Amygdala (tissue), 56 donors: ENCODE measurements at places on chromosomes 12 and 14.

DNA sequence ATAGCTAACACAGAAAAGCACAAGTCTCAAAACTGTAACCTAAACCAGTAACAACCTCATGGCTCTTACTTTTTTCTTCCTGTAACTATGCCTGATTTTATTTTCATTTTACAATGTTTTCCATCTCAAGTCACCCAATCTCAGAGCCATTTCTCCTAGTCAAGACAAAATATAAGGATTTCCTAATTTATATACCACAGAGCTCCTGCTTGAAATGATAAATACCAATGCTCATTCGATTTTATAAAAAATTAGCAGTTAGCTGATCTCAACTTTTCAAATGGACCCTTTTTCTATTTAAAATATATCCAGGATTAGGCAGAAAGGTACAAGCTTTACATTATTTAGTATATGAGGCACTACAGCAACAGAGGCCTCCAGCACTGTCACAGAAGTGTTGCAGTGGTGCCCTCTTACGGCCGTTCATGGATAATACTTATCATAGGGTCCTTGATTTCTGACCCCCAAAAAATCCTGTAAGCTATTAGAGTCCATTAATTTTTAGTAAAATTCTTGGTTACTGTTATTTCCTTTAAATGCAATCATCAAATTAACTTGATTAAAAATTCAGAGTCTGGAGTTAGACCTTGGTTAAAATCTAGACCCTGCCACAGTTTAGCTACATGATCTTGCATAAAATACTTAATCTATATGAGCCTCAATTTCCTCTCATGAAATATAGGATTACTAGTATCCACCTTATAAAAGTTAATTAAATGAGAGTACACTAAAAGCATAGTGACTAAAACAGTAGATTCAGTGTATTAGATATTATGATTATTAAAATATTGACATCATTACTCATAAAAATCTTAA is 68.3 kb downstream of the SEC23A start:
- peak; percentile 1 for DNase-seq

GRCh38 chr14:67999705-68000384 is 180.3 kb downstream of the RAD51B start:
- no peak for DNase-seq

GRCh38 chr14:91269076-91269991 is 24.8 kb upstream of the GPR68 start:
- DNase-seq, result no peak

DNA sequence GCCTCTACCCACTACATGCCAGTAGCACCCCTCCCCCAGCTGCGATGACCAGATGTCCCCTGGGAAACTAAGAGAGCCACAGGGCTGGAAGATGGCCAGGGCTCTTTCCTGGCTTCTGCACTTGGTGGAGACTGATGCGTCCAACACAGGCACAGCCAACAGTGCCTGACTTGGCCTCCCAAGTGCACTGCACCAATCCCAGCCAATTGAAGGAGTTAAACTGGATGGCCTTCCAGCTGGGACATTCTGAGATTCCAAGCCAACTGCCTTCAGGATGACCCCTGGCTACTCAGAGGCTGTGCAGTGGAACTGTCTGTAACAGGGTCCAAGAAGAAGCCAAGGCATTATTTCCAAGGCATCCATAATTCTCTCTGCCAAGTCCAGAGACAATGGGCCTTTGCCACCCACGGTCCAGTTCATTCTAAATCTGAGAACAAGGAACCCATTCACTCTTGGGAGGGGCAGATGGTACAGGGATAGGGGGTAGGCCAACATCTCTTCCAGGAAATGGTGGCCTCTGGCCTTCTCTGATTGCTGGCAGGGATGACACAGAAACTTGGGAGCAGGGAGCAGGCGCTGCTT is 35.2 kb downstream of the PRIMA1 start:
- peak; percentile 90 for DNase-seq
